ENCODE measurements at places on chromosomes 4 and X.

DNA sequence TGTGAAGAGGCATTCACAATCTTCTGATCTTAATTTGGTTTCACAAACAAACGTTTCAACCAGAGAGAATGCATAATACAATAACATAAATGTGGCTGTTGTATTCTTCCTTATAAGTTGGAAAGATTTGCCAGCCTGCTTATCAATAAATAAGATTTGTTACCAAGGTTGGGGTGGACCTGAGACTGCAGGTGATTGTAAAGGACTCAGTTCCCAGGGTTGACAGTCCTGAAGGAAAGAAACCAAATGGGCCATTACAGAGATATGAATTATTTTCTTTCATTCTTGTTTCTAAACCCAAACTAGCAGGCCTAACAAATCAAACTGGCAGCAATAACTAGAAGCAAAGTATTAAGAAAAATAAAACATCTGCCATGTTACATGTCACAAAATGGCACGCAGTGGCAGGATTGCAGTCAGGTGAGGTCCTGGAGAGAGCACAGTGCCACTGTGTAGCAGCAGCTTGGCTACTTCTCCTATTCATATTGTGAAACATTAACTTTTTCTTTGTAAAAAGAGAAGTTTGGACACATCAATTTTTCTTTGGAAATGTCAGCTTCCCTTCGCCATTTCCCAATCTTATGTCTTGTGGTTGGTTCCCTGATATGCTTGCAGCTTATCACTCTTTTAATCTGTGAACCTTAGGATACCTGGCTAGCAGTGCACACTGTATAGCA is 133.8 kb upstream of the EMCN start:
- no peak for DNase-seq

- DNase-seq, result no peak
Measured at GRCh38 chr4:118927974-118928373, 39.3 kb downstream of the SYNPO2 start.

GRCh38 chrX:137234651-137235402 is 201.0 kb upstream of the GPR101 start:
- no peak for DNase-seq

- DNase-seq, result no peak
Measured at GRCh38 chr4:125527681-125528080, 212.9 kb downstream of the FAT4 start.

- no peak for DNase-seq
Measured at GRCh38 chr4:139860435-139861024, 194.9 kb downstream of the MGST2 start.

GRCh38 chrX:21616386-21616785 is 41.7 kb downstream of the KLHL34 start:
- DNase-seq, result peak; percentile 62

DNA sequence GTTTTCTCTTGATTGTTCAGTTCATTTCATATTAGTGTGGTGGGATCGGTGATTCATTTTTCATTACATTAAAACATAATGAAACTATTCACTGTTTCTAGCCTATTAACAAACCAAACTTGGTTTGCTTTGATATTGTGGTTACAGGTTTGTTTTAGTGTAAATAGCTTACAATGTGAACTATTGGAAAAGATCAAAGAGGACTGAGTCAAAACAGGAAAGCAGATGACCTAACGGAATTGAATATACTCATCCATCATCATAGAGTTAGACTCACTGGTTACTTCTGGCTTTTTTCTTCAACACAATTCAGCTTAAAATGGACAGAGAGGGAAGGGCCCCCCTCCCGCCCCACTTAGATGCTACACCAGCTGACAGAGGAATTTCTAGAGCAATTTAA is 616.2 kb upstream of the AADAT start:
- DNase-seq, result no peak

DNA sequence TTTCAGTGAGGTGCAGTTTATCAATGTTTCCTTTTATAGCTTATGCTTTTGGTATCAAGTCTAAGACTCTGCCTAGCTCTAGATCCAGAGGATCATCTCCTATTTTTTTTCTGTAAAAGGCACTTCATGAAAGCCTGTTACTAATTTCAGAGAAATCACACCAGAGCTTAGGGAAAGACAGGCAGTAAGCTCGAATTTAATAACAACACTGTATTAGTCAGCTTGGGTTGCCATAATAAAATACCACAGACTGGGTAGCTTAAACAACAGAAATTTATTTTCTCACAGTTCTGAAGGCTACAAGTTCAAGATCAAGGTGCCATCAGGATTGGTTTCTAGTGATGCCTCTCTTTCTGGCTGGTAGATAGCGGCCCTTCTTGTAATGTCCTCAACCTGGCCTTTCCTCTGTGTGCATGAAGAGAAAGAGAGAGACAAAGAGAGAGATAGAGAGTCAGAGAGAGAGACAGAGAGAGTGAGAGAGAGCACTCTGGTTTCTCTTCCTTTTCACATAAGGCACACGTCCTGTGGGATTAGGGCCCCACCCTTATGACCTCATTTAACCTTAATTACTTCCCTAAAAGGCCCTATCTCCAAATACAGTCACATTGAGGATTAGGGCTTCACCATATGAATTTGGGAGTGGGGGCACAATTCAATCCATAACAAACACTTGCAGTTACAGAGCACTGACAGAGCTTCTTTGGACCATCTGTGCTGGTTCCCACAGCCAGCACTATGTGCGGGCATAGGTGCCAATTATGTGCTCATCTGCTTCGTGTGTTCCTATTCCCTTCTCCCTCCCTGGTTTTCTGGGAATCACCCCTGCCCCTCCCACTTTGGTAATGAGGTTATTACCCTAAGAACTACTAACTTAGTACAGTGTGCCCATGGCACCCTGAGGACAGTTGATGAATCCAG is 114.8 kb upstream of the MED14 start:
- DNase-seq, result peak; percentile 15

- DNase-seq, result no peak
Measured at GRCh38 chr4:87856816-87857215, 24.0 kb downstream of the MEPE start.

DNA sequence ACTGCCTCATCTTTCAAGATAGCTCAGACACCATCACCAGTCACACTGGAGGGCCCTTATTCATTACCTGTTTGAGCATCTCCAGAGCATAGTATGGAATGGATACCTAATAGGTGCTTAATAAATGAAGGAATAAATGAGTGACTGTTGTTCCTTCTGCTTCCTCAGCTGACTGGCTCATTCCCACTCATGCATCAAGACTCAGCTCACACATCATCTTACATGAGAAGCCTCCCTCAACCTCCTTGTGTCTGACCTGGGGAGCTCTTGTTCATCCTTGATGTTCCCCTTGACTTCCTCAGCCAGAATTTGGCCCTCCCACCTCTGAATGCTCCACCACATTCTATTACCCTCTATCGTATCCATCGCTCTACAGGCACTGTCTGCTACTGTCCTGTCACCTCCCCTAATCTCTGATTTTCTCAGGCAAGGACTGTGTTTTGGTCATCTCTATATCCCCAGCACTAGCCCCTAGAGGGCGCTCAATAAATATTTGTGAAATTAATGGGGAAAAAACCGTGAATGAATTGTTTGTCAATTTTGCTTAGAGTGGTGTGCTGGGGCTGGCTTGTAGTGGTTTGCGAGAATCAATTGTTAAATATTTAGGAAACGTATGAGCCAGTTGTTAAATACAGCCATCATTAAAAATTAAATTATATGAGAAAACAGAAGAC is 88.3 kb downstream of the NHSL2 start:
- no peak for DNase-seq

DNA sequence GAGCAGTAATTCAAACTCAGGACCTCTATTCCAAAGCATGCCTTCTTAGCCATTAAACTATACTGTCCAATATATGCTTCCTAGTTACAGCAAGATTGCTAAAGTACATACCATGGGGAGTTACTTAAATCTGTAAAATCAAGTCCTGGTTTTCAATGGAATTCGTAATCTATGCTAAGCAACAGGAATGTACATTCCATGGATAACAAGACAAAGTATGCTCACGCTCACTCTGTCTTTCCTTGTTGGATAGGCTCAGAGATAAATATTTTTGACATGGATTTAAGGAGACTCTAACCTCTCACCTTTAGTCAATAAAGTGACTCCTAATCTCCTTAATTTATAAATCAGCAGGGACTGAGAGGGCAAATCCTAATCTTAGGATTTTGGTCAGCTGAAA is 47.3 kb upstream of the STK26 start:
- peak; percentile 18 for DNase-seq

DNA sequence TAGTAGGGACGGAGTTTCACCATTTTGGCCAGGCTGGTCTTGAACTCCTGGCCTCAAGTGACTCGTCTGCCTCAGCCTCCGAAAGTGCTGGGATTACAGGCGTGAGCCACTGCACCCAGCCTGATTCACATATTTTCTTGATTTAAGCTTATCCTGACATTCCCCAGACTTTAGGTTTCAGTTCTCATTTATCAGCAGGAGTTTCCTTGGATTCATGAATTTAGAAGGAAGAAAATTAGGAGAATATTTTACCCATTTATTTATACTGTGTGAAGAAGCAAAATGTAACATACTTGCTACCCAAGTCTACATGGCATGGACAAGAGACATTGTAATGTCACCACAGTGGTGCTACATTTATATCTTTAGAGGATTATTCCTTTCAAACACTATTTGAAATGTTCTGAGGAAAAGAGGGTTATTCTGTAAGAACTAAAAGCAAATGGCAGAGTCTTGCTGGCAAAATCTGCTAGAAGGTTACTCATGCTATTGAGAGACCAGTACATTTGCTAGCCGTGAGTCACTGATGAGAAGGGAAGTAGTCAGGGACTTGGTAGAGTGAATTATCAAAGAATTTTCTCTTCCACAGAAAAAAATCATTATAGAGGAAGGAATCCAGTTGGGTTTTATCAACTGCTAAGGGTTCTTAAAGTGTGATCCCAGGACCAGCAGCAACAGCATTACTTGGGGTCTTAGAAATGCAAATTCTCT is 26.1 kb upstream of the CFAP299 start:
- DNase-seq, result peak; percentile 93

DNA sequence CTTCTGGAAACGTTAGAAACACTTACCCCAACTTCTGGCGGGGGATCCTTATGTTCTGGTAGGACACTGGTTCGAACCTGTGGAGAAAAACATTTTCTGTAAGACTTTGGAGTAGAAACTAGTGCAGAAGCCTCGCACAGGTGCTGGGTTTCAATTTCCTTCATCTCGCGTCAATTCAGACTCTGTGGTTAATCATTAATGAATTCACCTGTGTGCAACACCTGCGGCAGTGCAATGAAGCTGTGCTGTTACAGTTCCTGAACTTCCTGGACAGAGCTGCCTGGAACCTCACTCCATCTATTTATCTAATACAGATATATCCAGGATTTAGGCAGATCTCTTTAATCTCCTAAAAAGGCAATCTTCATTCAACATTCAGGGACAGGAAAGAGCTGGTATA is 531.4 kb downstream of the INPP4B start:
- no peak for DNase-seq

- no peak for DNase-seq
Measured at GRCh38 chrX:2954541-2954940, 25.4 kb upstream of the ARSD start.

GRCh38 chr4:16642897-16643296 is 255.5 kb downstream of the LDB2 start:
- DNase-seq, result no peak

DNA sequence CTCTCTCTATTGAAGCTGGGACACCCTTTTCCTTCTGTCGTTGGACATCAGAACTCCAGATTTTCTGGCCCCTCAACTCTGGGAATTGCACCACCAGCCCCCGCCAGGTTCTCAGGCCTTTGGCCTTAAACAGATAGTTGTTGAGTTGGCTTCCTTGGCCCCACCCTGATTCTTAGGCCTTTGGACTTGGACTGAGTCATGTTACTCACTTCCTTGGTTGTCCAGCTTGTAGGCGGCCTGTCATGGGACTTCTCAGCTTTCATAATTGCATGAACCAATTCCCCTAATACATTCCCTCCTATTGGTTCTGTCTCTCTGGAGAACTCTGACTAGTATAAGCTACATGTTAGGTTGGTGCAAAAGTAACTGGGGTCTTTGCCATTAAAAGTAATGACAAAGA is 195.7 kb downstream of the GPAT3 start:
- DNase-seq, result no peak

DNA sequence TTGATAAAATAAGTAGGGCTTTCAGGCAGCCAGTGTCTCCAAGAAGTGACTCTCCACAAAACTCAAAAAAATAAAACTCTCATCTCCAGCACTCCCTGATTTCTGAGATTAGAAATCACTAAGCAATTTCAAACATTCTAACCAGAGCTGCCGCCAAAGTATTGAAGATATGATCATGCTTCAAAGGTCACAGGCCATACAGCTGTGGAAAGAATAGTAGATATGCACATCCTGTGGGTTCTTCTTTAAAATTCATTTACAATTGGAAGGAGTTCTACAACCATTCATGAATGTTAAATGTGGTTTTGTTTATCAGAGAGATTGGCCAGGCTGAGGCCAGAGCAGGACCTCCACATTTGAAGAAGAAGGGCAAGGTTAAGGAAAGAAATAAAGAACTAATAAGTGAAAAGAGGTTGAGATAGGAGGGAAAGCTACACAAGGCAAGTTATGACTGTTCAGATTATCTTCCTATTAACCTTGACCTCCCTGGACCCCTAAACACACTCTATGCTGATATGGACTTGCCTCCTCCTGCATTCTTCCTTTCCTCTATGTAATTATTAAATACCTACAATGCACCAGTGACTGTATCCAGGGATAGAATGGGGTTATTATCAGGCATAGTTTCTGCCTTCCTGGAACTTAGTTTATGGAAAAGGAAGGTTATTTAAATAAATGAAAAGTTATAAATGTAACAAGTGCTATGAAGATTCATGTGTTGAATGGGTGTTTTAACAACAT is 56.4 kb downstream of the USP38 start:
- no peak for DNase-seq

DNA sequence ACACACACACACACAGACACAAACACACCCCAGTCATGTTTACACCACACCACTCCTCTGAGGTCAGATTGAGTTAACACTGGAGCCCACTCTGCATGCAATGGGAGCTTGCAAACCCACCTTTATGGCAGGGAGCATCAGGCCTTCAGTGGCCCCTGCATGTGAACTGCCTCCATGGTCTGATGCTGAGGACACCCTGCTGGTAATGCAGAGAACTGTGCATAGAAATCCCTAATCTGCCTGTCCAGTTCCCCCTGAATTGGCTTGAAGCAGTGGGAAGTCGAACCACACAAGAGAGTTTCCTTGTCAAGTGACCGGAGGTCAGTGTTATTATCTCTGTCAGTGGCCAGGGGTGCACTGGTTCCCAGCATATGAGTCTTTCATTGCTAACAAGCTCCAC is 59.8 kb downstream of the ANOS1 start:
- DNase-seq, result no peak

DNA sequence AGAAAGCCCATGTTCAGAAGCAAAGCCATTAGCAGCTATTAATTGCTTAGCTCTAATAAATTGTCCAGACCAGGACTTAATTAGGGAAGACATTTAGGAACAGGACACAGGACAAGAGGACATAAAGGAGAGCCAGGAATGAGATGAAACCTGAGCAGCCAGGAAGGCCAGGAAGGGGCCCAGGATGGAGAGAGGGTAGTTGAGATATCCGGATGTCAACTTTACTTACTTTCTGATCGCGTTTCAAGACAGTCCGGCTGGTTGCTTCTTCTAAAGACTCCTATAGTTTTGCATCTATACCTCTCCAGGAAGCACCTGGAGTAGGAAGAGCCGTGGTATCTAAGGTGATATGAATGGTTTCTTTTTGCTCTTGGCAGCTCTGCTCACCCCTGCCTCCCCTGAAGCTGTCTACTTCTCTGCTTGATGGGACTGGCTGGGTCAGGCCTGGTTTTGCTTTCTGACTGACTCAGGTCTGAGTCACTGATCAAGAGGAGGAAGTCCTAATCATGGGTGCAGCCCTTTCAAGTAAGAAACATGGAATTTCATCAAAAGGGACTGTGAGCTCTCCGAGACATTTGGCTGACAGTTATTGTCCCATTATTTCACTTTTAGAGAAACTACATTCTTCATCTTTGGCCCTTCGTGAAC is 733.3 kb downstream of the RPA4 start:
- peak; percentile 65 for DNase-seq
